Stimulated activated CD8-positive, alpha-beta memory T cell treated with anti-CD3 and anti-CD28 coated beads, Interleukin-15, amount 100 ng/mL, for 48 hours (primary cell): ENCODE measurements at places on chromosomes 16 and 17.

- no peak for DNase-seq
Observed at GRCh38 chr17:4304417-4305027, 40.7 kb upstream of the ANKFY1 start.

DNA sequence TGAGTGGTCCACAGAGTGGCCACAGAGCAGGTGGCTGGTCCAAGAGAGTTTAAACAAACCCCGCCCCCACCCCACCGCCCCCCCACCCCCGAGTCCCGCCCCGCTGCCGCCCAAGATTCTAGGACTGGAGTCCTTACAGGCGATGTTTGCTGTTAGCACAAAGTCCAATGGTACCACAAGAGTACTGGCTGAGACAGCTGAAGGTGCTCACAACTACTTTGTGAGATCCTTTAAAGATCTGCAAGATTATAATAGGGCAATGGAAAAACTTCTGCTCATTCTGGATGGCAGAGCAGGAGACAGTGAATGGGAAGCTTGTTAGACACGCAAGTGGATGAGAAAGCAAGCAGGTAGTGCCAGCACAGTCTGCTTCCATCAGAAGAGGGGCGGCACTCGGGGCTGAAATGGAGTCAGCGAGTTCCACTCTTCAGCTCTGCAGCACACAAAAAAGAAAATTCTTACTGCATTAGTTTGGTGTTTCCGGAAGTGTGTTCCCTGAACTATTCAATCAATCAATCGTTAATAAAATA, 4.7 kb upstream of the TEKT3 start:
- no peak for DNase-seq

- DNase-seq = no peak
Observed at GRCh38 chr17:46771561-46772474, 46.7 kb downstream of the WNT3 start.

DNA sequence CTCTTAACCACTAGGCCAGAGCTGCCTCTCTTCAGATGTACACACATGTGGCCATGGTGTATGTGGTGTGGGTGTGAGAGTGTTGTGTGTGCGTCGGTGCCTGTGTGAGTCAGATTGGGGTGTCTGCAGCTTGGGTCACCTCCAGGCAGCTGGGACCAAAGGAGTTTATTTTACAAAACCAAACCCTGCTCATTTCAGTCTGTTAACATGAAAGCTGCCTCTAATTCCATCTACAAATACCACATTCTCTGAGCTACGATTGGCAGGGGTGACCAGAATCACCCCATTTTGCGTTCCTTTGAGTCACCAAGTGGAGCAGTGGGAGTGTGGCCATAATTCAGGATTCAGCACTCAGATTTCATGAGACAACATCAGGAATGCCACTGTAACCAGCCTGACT, 105.3 kb downstream of the IRX5 start:
- DNase-seq = no peak

GRCh38 chr16:72349719-72350118, 177.8 kb upstream of the PMFBP1 start:
- DNase-seq = no peak

GRCh38 chr17:64236827-64237403, 26.1 kb downstream of the TEX2 start:
- DNase-seq = no peak

DNA sequence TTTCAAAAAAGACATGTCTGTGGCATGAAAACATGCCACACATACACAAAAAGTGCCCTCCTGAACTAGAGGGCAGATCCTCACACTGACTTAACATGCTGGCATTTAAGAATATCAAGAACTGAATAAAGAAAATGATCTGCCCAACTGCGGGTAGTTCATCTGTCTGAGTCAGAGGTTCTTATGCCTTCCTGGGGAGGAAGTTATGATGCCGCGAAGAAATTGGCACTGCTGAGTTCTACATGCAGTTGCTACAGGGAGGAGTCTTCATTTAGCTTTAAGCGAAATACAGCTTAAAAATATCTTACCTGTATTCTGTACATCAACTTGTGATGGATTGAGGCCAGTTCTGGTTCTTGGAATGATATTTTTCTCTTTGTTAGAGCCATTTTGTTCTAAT, 6.3 kb downstream of the ALDH3A2 start:
- no peak for DNase-seq

GRCh38 chr17:80244871-80245509, 15.7 kb upstream of the RNF213 start:
- no peak for DNase-seq
